NCI-H446 treated with DMSO at 0.1 percent for 48 hours (cell line): ENCODE measurements at places on chromosomes 2 and 18.

DNA sequence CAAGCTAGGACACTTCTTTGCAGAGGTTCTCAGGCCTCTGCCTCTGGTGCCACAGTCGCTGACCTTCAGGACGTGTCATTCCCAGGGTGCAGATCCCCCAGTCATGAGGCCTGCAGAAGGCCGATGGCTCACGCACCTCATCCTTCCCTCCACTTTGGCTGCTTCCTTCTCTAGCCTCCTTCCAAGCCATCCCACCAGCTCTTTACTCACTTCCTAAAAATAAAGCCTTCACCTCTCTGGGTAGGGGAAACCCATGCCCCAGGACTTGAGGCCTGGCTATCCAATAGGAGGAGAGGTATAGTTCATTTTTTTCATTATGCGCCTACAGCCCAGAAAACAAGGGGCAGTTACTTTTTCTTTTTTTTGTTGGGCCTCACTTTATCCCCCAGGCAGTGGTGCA, 91.4 kb downstream of the B3GNT2 start:
- DNase-seq: no peak

GRCh38 chr2:15803543-15804245, 136.7 kb upstream of the MYCN start:
- no peak for DNase-seq

GRCh38 chr2:223594831-223595230, 7.3 kb downstream of the SCG2 start:
- DNase-seq: no peak

GRCh38 chr2:65622951-65623535, 190.6 kb upstream of the SPRED2 start:
- DNase-seq: no peak

DNA sequence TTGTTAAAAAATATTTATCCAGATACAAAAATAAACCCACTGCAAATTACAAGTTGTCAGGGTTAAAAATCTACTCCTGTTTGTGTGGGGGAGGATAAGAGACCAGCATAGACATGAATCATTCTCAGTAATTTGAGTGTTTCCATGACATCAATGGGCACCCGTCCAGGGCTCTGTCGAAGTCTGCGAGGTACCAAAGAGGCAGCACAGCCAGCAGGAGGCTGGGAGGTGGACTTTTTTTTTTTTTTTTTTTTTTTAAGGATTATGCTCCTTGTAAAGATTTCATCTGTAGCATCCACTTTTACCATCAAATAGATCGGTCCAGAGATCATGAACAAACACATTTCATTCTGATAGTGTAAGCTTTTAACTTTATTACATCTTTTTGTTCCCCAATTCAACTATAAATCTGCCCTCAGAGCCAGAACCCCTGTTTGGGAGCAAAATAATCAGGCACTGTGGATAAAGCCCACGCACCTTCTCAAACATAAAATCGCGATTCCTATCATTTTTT, 182.0 kb downstream of the TCF4 start:
- peak; percentile 95 for DNase-seq

GRCh38 chr18:24075767-24076597, 61.4 kb downstream of the TTC39C start:
- DNase-seq: no peak

DNA sequence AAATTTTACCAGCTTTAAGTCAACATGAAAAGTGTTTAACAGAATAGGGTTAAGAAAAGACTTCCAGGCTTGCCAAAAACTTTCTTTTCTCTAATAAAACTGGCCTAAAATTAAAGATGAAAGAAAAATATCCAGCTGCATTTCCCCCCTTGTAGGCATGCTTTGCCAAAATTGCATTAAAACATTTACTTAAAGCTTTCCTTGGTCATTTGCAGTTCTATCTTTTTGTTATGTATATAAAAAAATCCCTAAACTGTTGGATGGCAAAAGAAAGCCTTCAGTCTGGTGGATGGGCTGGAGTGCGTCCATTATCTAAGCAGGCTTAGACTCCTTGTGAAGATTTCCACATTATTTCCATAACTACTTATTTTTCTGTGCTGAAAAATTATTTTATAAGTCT, 105.4 kb upstream of the DSEL start:
- DNase-seq: no peak

DNA sequence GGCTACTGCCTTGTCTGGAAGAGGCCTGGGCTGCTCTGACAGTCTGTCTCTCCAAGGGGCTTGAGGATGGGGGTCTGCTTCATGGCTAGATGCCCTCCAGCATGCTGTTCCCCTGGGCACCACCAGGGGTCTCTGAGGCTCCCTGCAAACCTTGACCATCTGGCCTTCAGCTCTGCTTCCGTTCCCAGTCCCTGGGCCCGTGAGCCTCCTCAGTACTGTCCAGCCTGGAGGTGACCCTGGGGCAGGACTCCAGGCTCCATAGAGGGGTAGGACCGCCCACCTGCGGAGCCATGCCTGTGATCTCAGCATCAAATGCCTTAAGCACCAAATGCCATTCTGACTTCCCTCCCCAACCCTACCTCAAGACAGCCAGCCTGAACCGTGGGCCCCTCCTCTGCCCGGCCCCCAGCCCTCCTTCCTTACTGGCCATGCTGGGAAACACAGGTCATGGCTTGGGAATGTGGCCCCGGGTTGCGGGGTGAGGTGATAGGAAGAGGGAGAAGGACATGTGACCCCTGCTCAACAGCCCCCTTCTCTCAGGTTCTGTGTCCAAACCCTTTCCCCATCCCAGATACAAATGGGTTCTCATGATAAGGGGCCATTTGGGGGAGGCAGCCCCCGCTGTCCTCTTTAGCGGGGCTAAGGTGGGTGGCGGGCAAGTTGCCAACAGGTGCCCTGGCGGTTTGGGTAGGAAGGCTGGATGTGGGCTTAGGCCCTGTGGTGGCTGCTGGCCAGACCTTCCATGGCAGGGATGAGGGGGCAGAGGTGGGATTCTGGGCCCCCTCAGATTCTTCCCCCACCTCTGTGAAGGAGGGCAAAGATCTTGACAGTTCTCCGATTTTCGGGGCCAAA, 25.0 kb downstream of the SPEG start:
- peak; percentile 21 for DNase-seq

DNA sequence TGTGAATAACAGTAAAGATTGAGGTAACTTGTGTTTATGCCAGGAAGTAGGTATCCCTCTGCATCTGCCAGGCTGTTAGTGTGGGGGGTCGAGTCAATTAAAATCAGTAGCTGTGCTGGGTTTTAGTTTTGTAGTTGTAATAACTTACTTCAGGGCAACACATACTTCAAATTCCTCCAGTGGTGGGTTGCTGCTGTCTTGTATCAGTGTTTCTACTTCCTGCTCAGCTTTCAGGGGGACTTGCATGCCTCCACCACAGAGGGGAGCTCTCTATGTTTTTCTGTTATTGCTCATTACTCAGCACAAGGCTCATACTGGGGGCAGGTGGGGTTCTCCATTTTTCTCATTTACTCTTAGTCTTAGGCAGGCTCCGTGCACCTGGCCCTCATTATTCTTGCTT, 136.8 kb downstream of the CAPN13 start:
- DNase-seq: no peak

DNA sequence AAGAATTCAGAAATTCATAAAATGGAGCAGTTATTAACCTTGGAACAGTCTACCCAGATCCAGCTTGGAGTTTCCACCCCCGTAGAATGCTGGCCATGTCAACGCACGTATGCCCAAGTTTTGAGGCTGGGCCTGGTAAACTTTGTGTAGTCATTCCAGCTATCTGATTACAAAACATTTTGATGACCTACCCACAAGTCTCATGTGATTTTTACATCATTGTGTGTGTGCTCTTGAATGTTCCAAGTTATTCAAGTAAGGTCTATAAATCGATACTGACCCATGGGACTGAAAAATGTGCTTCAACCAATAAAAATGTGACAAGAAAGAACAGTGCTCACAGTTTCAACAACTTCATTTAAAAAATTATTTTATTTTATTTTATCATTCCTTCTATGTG, 32.5 kb upstream of the ICOS start:
- DNase-seq: no peak

DNA sequence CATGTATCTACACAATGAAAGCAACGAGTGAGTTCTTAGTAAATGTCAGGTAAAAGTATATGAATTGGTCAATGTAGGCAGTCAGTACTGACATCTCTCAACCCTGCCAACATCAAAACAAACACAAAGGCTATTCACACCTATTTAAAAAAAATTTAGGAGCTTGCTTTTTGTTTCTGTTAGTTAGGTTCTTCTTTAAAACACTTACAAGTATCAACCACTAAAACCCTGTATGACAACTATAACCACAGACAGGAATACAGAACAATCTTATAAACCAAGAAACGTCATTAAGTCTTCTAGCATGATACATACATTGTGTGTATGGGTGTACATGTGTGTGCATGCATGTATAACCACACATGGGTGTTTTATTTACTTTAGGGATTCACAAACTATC, 131.0 kb downstream of the TCF4 start:
- DNase-seq: no peak

GRCh38 chr2:198351647-198352046, 547.3 kb downstream of the PLCL1 start:
- DNase-seq: no peak

- no peak for DNase-seq
These were observed 2.5 kb downstream of the BABAM2 start for GRCh38 chr2:27893006-27893405.

- DNase-seq: no peak
These were observed 9.1 kb upstream of the DAW1 start for GRCh38 chr2:227862227-227862740.

DNA sequence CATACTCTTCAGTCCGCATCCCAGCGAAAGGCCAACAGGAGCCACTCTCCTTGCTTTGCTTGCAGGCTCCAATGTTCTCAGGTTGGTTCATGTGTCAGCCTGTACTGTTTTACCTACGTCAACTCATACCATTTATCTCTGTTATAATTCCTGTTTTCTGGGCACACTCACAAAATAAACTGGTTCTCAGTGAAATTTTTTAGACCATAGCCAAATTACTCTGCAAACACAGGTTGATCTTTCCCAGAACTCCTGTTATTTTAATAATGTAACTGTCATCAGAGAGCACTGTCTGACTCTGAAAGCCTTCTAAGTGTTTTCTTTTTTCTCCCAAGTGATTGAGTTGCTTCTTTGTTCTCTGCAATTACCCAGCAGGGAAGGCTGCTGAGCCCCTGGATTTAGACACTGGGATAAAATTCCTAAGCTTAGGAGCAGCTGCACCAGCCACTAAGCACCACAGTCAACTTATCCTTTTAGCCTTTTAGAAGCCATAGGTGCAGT, 111.6 kb upstream of the PIEZO2 start:
- DNase-seq: no peak

DNA sequence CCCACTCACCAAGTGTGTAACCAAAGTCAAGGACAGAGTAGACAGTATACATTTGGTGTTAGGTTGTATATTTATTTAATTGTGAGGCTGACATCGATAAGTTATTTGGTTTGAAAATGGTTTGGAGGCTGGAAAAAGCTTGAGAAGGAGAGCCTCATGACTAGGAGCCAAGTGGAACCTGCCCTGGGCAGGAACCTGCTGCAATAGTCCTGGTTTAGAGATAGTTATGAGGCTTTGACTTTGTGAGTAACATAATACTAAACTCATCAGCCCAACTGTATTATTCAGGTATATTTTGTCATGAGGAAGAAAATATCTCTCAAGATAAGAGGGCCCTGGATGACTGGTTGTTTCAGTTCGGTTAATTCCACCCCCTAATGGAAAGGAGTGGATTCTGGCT, 234.3 kb upstream of the CYRIA start:
- DNase-seq: no peak

- no peak for DNase-seq
These were observed 14.6 kb downstream of the CYP27C1 start for GRCh38 chr2:127205218-127206125.

DNA sequence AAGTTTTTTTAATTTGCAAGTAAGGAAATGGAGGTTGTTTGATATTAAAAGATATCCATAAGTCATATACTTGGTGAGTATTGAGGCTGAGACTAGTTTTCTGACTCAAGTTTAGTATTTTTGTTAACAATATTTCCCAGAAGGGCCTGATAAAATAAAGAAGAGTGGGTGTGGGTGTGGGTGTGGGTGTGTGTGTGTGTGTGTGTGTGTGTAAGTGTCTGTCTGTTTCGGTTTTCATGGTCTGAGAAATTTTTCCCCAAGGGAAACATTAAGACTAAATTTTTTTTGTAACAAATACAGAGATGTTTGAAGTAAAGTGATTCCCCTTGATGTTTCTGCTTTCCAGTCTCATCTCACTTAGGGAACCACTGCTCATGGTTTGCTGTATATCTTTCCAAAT, 36.5 kb downstream of the PPM1B start:
- no peak for DNase-seq

- DNase-seq: no peak
These were observed 819.6 kb downstream of the RNF144A start for GRCh38 chr2:7736646-7737305.

- DNase-seq: no peak
These were observed 8.9 kb upstream of the MYCN start for GRCh38 chr2:15931319-15931890.
